ENCODE measurements at places on chromosomes 3 and 15.

DNA sequence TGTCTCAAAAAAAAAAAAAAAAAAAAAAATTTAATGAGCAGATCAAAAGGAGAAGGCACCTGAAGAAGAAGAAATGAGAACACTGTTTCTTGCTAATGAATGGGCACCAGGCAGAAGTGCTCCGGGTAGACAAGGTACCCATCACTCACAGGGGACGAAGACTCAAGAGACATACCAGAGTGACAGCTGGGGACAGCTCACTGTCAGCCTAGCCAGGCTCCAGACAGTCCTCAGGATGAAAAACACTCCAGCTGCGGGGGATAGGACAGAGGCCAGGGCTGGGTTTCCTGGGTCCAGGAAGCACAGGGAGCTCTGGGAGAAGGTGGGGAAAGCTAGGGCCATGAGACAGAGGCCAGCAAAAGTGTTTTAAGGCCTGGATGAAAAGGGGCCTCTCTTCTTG is 48.5 kb upstream of the PARL start:
- DNase-seq = no peak

GRCh38 chr15:100710744-100711515 is 108.5 kb downstream of the ASB7 start:
- no peak for DNase-seq

DNA sequence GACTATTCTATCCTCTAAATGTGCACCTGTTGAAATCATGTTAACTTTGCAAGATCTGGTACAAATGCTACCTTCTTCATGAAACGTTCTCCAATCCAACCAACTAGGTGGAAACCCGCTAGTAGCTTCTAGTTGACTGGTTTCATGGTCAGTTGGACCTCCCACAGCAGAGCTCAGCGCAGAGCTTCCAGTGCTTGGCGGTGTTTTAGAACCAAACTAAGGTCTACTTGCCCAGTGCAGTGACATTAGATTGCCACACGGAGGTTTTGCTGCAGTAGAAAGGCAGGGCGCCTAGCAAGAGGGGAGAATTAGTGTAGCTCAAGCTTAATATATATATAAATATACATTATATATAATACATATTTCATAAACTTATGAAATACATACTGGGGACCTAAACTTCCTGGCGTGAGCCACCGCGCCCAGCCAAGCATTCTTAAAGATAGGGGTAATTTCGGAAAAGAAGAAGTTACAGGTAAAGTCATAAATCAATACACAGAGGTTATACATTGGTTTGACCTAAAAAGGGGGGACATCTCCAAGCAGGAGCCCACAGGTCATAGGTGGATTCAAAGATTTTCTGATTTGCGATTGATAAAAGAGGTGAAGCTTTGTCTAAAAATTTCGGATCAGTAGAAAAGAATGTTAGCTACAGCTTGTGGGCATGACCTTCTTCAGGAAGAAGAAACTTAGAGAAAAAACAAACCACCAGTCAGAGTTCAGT is 2.1 kb upstream of the OXSR1 start:
- DNase-seq = no peak

DNA sequence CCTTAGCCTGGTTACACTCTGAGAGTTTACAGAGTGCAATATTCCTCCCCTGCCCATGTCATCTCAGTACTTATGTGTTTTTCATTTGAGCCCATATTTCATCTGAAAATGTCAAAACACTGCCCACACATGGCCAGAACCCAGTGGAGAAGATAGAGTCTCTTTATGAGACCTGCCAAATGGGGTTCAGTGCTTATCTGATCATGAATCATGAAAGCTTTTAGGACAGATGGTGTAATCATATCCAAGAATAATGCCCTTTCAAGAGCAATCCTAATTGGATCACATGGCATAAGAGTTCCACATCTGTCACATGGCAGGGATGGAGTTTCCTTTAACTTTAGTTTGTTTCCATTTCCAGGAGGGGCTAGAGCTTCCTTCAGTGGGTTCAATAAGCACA is 77.2 kb upstream of the AGBL1 start:
- DNase-seq = no peak

- DNase-seq = no peak
Measured at GRCh38 chr3:151356794-151357462, 27.6 kb upstream of the P2RY13 start.

DNA sequence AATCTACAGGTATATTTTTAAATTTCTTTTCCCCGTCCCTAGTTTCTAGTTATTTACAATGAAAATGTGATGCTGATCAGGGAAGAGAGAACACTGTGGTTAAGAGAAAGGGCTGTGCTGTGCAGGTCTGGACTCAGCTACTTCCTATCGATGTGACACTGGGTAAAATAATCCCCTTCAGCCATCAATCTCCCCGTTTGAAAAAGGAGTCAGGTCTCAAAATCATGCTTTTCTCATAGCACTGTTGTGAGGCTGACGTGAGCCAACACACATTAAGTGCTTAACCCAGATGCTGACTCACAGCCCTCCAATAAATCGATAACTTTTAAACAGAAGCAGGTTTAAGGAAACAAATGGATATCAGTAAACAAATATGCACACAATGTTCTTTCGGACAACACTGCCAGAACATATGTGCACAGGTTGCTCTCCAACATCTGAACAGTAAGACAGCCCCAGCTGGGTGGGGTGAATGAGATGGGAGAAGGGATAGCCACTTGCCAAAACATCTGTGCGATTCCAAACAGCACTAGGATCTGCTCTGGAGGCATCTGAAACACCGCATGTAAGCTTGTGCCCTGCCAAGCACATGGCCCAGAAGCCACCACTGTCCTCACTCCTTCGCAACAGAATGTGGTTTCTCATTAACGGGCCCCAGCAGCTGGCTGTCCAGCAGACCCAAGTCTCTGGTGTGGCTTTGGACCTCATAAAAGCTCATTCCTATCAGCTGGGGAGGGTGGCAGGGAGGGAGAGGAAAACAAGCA is 143.2 kb upstream of the PRICKLE2 start:
- no peak for DNase-seq

DNA sequence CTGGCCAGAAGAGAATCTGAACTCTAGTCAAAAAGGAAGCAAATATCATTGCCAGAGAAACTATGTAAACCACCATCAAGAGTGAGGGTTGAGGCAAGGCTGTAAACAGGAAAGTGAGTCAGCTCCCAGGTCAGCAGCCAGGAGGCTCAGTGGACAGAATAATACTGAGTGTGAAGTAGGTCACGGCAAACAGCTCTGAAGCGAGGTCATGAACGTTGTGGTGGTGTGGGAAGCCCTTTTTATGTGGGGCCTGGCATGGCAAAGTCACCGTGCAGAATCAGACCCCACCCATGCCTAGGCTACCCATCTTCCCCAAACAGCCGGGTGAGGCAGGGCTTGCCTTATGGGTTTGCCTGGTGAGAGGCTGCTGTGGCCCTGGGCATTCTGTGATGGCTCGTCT is 43.9 kb downstream of the THBS1 start:
- DNase-seq = no peak

DNA sequence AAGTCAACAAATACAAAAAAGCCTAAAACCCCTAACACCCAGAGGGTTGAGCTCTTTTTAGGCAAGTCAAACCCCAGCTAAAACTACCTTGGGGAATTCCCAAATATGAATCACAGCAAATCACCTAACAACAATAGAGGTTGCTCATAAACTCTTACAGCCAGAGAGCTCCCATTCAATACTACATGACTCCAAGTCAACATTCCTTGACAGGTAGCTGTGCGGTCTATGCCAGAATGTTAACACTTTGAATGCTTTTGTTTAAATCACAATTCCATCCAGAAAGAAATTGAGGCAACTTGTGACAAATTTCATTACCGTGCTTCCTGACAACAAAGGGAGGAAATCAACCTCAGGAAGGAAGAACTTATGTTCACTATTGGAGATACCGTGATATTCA is 7.5 kb upstream of the UACA start:
- no peak for DNase-seq

- DNase-seq = no peak
Measured at GRCh38 chr15:93800805-93801204, 430.6 kb upstream of the MCTP2 start.

GRCh38 chr3:104461431-104461830 is 905.3 kb upstream of the ALCAM start:
- DNase-seq = no peak

GRCh38 chr3:3157484-3157883 is 22.0 kb downstream of the CRBN start:
- DNase-seq = no peak

GRCh38 chr15:38809621-38810020 is 245.0 kb upstream of the RASGRP1 start:
- no peak for DNase-seq

GRCh38 chr3:15051531-15051930 is 13.6 kb downstream of the MRPS25 start:
- no peak for DNase-seq
